ENCODE measurements at places on chromosomes 12 and 14. TPM values are rescaled to one million over a fixed set of nuclear protein-coding genes. Genes with fewer than 3 reads are reported as not detected.

DNA sequence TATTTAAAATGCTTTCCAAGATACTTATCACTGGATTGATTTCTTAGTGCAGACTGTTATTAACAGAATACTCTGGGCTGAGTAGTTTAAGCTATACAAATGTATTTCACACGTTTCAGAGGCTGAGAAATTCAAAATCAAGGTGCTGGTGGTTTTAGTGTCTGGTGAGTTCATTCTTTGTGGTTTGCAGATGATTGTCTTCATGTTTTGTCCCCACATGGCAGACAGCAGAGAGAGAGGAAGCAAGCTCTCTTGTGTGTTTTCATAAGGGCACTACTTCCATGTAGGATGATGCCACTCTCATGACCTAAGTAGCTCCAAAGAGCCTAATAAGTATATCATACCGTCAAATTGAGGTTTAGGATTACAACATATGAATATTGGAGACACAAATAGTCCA, 1348.9 kb upstream of the FLRT2 start:
- no peaks in the 10 kb centered on the region for H3K4me1 ChIP-seq
- no peak overlapping the region for H3K4me3 ChIP-seq
- no peaks in the 10 kb centered on the region for H3K27me3 ChIP-seq
- no peak for DNase-seq
- no peak overlapping the region for H3K27ac ChIP-seq

DNA sequence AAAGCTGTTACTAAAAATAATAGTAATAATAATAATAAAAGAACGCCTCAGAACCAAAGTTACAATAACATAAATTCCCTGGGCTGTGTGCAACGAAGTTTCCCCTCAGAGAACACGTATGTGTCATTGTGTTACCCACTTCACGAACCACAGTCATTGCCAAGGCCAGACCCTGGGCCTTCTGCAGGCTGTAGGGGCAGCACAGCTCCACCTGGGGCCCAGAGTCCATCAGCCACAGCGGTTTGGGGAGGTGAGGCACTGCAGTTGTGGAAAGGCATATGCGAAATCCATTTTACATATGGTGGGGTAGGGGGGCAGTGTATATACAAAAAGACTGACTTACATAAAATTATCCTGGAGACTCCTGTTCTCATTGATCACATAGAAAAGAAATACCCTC, 56.1 kb downstream of the ESR2 start:
- H3K27ac ChIP-seq: no peak overlapping the region
- DNase-seq: no peak
- H3K36me3 ChIP-seq: no peaks in the 10 kb centered on the region

DNA sequence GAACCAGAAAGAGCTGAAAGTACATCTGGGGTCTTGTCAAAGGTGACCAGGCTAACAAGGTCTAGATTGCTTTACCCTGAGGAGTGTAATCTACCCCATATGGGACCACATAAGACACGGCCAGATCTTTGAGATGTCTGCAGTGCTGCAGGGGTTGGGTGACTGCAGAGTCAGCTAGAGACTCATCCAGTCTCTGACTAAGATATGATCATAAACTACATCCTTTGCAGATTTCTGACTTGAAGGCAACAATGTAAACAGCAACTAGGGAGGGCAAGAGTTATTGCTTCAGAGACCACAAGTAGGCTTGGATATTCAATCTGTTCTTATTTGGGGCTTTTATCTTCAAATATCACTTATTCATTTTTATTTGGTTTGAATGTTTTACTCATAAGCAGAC, 1080.5 kb upstream of the FOXG1 start:
- no peak overlapping the region for H3K4me3 ChIP-seq
- no peaks in the 10 kb centered on the region for H3K27me3 ChIP-seq
- H3K36me3 ChIP-seq: no peaks in the 10 kb centered on the region
- H3K4me1 ChIP-seq: no peaks in the 10 kb centered on the region
- H3K27ac ChIP-seq: no peak overlapping the region
- DNase-seq: no peak

- H3K4me3 ChIP-seq: no peak overlapping the region
- H3K36me3 ChIP-seq: no peaks in the 10 kb centered on the region
- DNase-seq: no peak
- no peak overlapping the region for H3K27ac ChIP-seq
- no peaks in the 10 kb centered on the region for H3K4me1 ChIP-seq
These were observed 991.2 kb downstream of the VRK1 start for GRCh38 chr14:97788364-97788763.

DNA sequence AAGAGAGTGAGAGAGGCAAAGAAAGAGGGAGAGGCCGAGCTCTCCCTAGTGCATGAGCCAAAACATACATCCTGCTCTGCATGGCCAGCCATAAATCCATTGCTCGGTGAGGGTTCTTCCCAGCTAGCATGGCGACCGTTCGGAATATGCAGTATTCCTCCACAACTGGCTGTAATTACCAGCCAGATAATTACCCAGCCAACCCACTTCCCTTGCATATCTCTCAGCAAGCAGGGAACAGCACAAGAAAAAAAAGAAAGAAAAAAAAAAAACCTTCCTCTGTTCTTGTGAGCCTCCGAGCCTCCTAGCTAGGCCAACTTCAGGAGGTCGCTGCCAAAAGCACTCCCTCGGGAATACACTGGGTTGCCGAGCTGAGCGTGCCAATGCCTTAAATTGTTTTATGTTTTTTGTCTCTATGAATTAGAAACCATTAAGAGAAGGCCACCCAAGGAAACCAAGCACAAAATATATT, 567.9 kb downstream of the MED13L start:
- H3K4me3 ChIP-seq: no peak overlapping the region
- H3K4me1 ChIP-seq: peaks cover 22% of the 10 kb centered on the region
- H3K27ac ChIP-seq: no peak overlapping the region
- no peaks in the 10 kb centered on the region for H3K36me3 ChIP-seq
- no peaks in the 10 kb centered on the region for H3K27me3 ChIP-seq
- DNase-seq: no peak

GRCh38 chr12:75611041-75611440, 99.6 kb upstream of the KRR1 start:
- no peaks in the 10 kb centered on the region for H3K27me3 ChIP-seq
- no peak for DNase-seq
- no peaks in the 10 kb centered on the region for H3K4me1 ChIP-seq

- H3K4me3 ChIP-seq: no peak overlapping the region
- DNase-seq: no peak
- H3K4me1 ChIP-seq: no peaks in the 10 kb centered on the region
These were observed 122.2 kb downstream of the PDZRN4 start for GRCh38 chr12:41310367-41310766.

GRCh38 chr12:34526946-34527345, 504.6 kb downstream of the ALG10 start:
- H3K36me3 ChIP-seq: no peaks in the 10 kb centered on the region
- DNase-seq: no peak
- H3K4me1 ChIP-seq: no peaks in the 10 kb centered on the region
- H3K4me3 ChIP-seq: no peak overlapping the region

GRCh38 chr14:104816616-104816884, 15.6 kb downstream of the ZBTB42 start:
- H3K4me3 ChIP-seq: peak overlapping the region; percentile 83
- H3K36me3 ChIP-seq: no peaks in the 10 kb centered on the region

DNA sequence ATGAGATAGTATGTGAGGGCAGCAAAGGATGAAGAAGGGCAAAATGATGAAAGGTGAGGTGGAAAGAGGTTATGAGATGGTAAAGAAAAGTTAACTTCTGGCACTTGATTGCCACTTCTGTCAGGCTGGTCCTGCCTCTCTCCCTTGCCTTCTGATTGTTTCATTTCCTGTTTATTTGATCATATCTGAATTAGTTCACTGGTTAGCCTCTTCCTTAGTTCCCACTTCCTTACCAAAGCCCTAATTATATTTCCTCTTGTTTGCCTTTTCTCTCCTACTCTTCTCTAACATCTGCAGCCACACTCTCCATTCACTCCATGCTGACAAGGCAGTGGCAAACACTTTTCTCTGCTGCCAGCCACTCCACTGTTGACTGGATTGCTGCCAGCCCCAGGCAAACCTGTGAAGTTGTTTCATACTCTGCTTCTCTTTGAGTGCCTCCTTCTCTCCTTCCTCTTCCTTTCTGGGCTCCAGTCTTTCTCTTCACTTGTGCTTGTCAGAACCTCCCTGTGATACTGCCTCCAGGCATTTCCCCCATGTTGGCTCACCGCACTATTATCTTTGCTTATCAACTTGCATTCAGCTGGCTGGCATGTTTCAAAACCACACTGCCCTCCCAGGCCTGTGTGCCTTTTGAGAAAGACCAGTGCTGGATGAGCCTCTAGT, 8.1 kb downstream of the PNP start:
- H3K4me1 ChIP-seq: peaks cover 21% of the 10 kb centered on the region
- H3K4me3 ChIP-seq: no peak overlapping the region
- peak overlapping the region; percentile 42 for H3K27ac ChIP-seq
- DNase-seq: no peak
- H3K27me3 ChIP-seq: no peaks in the 10 kb centered on the region

DNA sequence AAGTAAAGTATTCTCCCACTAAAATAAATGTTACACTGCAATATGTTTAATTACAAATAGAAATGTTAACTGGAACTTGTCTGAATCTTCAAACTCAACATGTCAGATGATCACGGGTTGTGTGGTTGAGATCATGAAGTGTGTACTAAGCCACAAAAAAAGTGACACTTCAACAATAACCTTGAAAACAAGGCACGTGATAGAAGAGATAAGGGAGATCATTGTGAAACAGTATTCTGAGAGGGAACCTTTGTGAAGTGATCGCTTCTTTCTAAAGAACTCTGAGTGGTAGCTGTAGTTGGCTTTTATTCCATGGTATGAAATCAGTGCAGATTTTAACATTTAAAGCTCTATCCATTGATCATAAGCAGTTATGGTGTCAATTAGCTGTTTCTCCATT, 60.0 kb downstream of the LIN52 start:
- no peak overlapping the region for H3K27ac ChIP-seq
- H3K27me3 ChIP-seq: no peaks in the 10 kb centered on the region
- H3K36me3 ChIP-seq: no peaks in the 10 kb centered on the region
- no peak overlapping the region for H3K4me3 ChIP-seq
- no peak for DNase-seq

- no peaks in the 10 kb centered on the region for H3K27me3 ChIP-seq
- H3K36me3 ChIP-seq: no peaks in the 10 kb centered on the region
- no peak overlapping the region for H3K27ac ChIP-seq
These were observed 616.9 kb upstream of the STXBP6 start for GRCh38 chr14:25666877-25667276.

GRCh38 chr14:55731881-55732498, 152.0 kb downstream of the KTN1 start:
- no peaks in the 10 kb centered on the region for H3K36me3 ChIP-seq
- no peaks in the 10 kb centered on the region for H3K4me1 ChIP-seq
- no peak overlapping the region for H3K27ac ChIP-seq

DNA sequence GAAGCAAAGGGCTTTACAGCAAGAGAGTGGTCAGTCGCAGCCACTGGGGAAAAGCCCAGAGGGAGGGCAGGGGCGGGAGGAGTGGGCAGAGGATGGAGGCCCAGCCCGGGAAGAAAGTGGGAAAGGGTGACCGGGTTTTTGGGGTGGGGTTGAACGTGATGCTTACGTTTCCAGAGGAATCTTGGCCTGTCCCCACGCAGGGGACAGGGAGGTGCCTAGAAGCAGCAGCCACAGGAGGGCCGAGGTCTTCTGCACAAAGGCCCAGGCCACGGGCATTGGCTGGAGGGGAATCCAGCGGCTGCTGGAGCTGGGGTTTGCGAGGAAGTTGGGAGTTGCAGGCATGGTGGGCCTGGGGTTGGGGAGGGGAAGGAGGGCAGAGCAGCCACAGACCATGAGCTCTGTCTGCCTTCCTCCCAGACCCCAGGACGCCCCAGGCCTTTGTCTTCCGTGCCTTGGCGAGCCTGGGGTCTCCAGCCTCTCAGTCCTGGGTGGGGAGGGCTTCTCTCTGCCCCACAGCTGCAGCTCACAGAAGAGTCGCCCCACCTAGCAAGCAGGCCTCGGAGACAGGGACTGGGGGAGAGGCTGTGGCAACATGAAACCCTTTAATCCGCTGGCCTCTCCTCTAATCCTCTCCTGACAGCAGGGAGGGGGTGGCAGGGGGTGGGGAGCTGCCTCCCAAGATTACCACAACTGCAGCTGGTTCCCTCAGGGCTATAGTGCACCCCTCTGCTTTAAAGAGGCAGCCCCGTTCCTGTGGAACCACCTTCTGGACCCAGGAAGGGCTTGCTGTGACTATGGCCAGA, at the start of gene CACNA2D4:
Gene CACNA2D4, minus strand, starts transcription at position 572 of the 803 bp plus-strand sequence. Its CDS starts 179 bp downstream, at position 393.
- H3K27me3 ChIP-seq: no peaks in the 10 kb centered on the region
- H3K27ac ChIP-seq: peak within 1 kb of the TSS; percentile 21
- peak; percentile 49 for DNase-seq
- H3K36me3 ChIP-seq: no peaks in the 10 kb centered on the region
- H3K4me3 ChIP-seq: peak within 1 kb of the TSS; percentile 26
- H3K4me1 ChIP-seq: peaks cover 26% of the 10 kb centered on the region

- no peak for DNase-seq
- H3K27ac ChIP-seq: peak overlapping the region; percentile 63
- H3K4me3 ChIP-seq: peak overlapping the region; percentile 57
- H3K4me1 ChIP-seq: peaks cover 12% of the 10 kb centered on the region
- no peaks in the 10 kb centered on the region for H3K27me3 ChIP-seq
These were observed 109.4 kb upstream of the CCND2 start for GRCh38 chr12:4164188-4164558.

DNA sequence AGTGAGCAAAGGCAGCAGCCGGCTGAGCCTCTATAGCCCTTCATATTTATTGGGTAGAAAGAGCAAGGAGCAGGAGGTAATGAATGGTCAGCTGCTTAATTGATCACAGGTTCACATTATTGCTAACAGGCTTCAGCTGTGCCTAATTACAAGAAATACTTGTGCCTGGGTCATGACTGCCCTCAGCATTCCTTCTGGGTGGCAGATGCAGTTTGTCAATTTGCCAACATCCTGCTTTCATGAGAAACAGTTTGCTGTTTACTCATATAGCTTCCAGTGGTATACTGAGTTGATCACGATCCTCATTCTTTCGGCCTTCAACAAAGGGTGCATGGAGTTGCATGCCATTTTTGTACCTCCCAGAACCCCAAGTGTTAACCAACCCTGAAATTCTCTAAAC, 81.0 kb upstream of the PLEKHG7 start:
- H3K4me3 ChIP-seq: no peak overlapping the region
- no peak overlapping the region for H3K27ac ChIP-seq
- H3K27me3 ChIP-seq: no peaks in the 10 kb centered on the region

The AVPR1A gene
- 3.4 TPM for total RNA-seq

The BLTP3B gene
- total RNA-seq: 15.4 TPM

The PRR4 gene
- total RNA-seq: 1.6 TPM

The CGRRF1 gene
- 12.4 TPM for total RNA-seq

The SPTSSA gene
- total RNA-seq: 10.8 TPM

The RND1 gene
- total RNA-seq: 0.70 TPM

All from right atrium auricular region (tissue), 2 donors.